Activated CD8-positive, alpha-beta memory T cell treated with anti-CD3 and anti-CD28 coated beads for 48 hours (primary cell): ENCODE measurements at places on chromosomes 3 and 15.

DNA sequence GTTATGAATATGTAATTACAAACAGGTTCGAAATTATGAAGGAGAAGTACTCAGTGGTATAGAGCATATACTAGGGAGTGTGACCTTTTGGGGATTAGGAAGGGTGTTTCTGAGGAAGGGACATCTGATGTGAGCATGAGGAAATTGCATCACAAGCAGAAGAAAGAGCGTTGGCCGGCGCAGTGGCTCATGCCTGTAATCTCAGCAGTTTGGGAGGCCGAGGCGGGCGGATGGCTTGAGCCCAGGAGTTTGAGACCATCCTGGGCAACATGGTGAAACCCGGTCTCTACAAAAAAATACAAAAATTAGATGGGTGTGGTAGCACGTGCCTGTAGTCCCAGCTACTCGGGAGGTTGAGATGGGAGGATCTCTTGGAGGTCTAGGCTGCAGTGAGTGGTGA is 6.9 kb downstream of the CMTM7 start:
- no peak for DNase-seq

GRCh38 chr3:120907659-120908029 is 361 bp upstream of the STXBP5L start:
- DNase-seq: no peak

GRCh38 chr3:170813266-170813665 is 56.7 kb downstream of the RPL22L1 start:
- no peak for DNase-seq

GRCh38 chr3:25423780-25424588 is 4.1 kb upstream of the RARB start:
- no peak for DNase-seq

DNA sequence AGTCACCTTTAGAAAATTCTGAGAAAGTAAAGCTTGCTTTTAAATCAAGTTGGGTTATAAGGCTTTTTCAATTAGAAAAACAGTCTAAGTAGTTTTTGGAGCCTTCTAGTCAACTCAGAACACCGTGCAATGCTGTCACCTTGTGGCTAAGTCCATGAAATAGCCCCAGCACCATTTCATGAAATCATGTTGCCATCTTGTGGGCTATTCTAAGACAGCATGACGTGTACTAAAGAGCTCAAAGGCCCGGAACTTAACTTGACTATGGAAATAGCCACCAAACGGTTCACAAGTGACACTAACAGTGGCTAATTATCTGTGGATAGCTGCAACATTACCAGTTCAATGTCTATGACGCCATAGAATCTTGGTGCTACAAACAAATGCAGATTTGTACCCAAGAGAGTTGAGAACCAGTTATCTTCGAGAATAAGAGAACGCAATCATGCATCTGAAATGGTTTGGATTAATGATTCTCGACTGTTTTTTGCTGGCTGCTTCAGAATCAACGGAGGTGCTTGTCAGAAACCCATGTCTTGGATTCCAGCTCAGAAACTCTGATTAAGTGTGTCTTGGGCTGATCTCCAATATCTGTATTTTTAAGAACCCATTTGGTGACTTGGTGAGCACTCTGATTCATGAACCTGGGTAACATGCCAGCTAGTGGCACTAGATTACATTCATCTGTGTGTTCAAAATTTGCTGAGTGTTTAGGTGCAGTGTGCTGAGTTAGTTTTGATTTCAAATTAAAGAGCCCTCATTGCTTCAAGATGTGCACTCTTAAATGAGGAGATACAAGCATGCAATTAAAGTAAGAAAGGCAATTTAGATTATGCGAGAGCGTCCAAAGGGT is 111.2 kb upstream of the MCTP2 start:
- no peak for DNase-seq

DNA sequence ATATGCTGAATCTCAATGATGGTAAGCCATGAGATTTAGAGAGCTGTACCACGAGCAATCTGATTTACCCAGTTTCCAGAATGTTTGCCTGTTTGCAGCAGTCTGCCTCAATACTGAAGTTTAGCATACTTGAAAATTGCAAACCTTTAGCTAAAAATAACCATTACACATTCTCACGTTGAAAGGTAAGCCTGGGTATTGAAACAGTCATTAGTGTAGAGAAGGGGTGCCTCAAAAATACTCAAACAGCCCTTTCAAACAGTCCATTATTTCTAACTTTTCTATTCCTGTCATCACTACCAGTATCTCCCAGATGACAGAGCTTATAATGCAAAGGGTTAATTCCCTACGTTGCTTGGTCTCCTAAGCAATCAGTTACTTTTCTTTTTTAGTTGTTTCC is 111.8 kb upstream of the MBNL1 start:
- DNase-seq: no peak

DNA sequence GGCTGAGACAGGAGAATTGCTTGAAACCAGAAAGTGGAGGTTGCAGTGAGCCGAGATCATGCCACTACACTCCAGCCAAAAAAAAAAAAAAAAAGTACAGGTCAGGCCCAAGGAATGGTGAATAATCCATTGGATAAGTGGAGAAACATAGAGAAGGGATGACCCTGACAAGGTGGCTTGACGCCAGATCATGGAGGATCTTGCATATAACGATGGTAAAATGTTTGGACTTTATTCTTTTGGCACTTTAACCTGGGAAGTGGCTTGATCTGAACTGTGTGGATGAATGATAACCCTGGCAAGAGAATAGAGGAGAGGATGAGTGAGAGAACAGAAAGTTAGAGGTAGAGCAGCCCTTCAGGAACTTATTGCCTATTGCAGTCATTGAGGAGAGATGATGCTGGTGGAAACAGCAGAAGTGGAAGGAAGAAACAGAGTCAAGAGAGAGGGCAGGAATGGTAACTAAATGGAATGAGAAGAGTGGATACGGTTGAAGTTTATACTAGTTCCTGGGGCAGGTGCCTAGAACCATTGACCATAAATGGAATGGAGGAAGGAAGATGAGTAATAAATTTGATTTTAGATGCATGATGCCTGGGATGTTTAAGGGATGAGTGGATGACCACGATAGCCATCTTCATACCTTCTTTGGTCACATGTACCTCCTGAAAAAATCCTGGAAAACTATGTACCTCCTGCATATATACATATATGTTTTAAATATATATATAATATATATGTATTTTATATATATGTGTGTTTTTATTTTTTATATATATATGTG is 57.8 kb downstream of the BLM start:
- no peak for DNase-seq

GRCh38 chr15:57533448-57533799 is 58.3 kb upstream of the MYZAP start:
- no peak for DNase-seq

GRCh38 chr15:96020133-96020532 is 310.4 kb upstream of the NR2F2 start:
- no peak for DNase-seq
